Bronchus fibroblast of lung (primary cell): ENCODE measurements at places on chromosomes 7 and 10. TPM values are rescaled to one million over a fixed set of nuclear protein-coding genes. Genes with fewer than 3 reads are reported as not detected.

Gene PNLIPRP1
- not detected in 2 replicates for total RNA-seq

Gene CYP3A4
- not detected in 2 replicates for total RNA-seq

Gene UCMA
- not detected in 2 replicates for total RNA-seq

Gene RAB19
- total RNA-seq = not detected in 2 replicates

Gene SLC26A5
- not detected in 2 replicates for total RNA-seq

Gene VWA2
- total RNA-seq = not detected in 2 replicates

Gene GBX1
- not detected in 2 replicates for total RNA-seq

Gene KNDC1
- 0.15 and 0.17 TPM in 2 replicates for total RNA-seq

Gene RASSF4
- total RNA-seq = 6.1 and 6.5 TPM in 2 replicates

Gene GRID2IP
- total RNA-seq = 0.15 and 0.17 TPM in 2 replicates

Gene SLC18A3
- not detected in 2 replicates for total RNA-seq

Gene PPP1R17
- not detected in 2 replicates for total RNA-seq

Gene ANKRD1
- 6.5 and 6.6 TPM in 2 replicates for total RNA-seq

Gene LDB3
- 0.15 and 0.17 TPM in 2 replicates for total RNA-seq
